Liver (tissue), 10 donors: ENCODE measurements at places on chromosomes 7 and 10. TPM values are rescaled to one million over a fixed set of nuclear protein-coding genes. Genes with fewer than 3 reads are reported as not detected.

The NKX1-2 gene
- total RNA-seq = not detected

The CYP2C19 gene
- 121 TPM for total RNA-seq

The HMX3 gene
- not detected for total RNA-seq

The ZNF212 gene
- total RNA-seq = 4.9 TPM

The CYP26A1 gene
- total RNA-seq = 0.08 TPM

The TMEM236 gene
- total RNA-seq = 0.17 TPM

The C10orf105 gene
- under 0.01 TPM for total RNA-seq

The SFTPD gene
- total RNA-seq = not detected

The FANK1 gene
- total RNA-seq = not detected

The HGF gene
- total RNA-seq = 18.4 TPM

The CDC14C gene
- not detected for total RNA-seq

The SMO gene
- 16.3 TPM for total RNA-seq

The LOXL4 gene
- 18.5 TPM for total RNA-seq

The R3HCC1L gene
- 11.2 TPM for total RNA-seq

The CCL26 gene
- total RNA-seq = not detected

The FAM25C gene
- total RNA-seq = not detected

The STEAP2 gene
- total RNA-seq = 25.9 TPM

The IGF2BP3 gene
- total RNA-seq = 0.17 TPM

The SFRP5 gene
- total RNA-seq = 15.1 TPM

The CYP2E1 gene
- total RNA-seq = 0.93 TPM

The ELFN1 gene
- 3.3 TPM for total RNA-seq

The LLCFC1 gene
- not detected for total RNA-seq

The SEMA3A gene
- total RNA-seq = 0.25 TPM

The AKR1E2 gene
- 9.4 TPM for total RNA-seq

The GARIN1A gene
- total RNA-seq = 0.50 TPM

The CRHR2 gene
- total RNA-seq = not detected
